CMK (cell line): ENCODE measurements at places on chromosomes 12 and 14.

- no peak for DNase-seq
Observed at GRCh38 chr14:98704441-98704840, 567.6 kb downstream of the BCL11B start.

DNA sequence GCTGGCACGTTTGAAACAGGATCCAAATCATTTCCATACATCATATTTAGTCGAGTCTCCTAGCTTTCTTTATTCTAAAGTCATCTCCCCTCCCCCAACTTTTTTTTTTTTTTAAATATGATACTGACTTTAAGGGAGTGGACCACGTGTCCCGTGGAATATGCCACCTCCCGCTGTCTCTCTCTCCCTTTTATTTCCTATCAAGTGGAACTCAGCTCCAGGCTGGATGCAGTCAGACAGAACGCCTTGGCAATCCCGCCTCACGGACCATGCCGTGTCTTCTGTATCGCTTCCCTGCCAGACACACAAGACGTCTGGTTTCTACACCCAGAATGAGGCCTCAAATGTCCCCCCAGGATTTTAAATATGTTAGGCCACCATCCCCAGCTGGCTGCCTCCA lies 21.2 kb downstream of the BCL7A start:
- no peak for DNase-seq

DNA sequence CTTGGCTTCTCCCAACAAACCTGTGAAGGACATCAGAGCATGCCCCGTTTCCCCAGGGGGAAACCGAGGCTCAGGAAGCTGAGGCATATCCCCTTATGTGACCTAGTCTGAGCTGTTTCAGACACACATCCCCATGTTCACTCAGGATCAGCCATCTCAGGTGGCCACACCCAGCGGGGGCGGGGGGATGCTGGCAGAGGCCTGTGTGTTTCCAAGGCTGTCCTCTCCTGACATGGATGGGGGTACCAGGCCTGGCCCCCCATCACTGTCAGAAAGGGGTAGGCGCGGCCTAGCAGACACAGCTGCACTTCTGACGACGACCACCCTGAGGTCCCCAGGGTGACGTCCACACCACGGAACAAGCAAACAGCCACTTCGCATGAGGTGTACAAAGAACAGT lies 22.1 kb downstream of the CCDC85C start:
- DNase-seq = no peak

DNA sequence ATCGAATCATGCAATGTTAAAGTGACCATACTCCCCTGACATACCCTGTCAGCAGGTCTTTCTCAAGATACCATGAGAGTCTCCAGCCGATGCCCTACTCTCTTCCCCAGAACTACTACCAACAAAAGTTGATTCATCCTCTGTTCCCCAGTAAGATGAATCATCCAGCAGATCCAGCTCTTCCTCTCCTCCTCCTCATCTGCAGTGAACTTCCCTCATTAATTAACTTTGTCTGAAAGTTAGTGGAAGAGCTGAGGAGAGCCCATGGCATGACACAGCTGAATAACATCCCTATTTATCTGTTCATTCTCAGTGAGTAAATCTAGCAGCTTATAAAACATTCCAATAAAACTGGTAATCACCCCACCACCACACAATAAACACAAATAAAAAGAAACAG lies 213.4 kb downstream of the EGLN3 start:
- DNase-seq = no peak

GRCh38 chr12:52082669-52082987 lies 3.1 kb downstream of the SMIM41 start:
- DNase-seq = no peak

- DNase-seq = peak; percentile 70
Observed at GRCh38 chr12:49288412-49288853, 6.5 kb upstream of the PRPH start.

GRCh38 chr12:96448300-96448699 lies 41.1 kb upstream of the CFAP54 start:
- no peak for DNase-seq

GRCh38 chr14:103372552-103373304 lies 12.5 kb upstream of the MARK3 start:
- DNase-seq = no peak

DNA sequence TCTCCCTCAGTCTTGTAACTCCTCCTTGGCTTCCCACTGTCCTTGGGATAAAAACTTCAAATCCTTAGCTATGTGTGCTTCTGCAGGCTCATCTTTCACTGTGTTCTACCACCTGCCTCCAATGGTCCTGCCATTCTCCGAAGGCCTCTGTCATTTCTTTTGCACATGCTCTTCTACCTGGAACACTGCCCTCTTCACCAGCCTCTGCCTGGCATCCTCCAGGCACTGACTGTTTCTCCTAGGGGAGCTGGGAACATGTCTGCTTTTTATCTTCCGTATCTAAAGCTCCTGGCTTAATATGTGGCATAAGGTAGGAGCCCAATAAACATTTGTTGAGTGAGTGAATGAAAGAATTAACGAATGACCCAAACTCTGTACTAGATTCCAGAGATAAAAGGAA lies 603.3 kb upstream of the TMEM132C start:
- DNase-seq = no peak

- no peak for DNase-seq
Observed at GRCh38 chr12:122978507-122978955, 1.9 kb upstream of the ARL6IP4 start.
